Kasumi-1 (cell line): ENCODE measurements at places on chromosomes 11 and 22.

DNA sequence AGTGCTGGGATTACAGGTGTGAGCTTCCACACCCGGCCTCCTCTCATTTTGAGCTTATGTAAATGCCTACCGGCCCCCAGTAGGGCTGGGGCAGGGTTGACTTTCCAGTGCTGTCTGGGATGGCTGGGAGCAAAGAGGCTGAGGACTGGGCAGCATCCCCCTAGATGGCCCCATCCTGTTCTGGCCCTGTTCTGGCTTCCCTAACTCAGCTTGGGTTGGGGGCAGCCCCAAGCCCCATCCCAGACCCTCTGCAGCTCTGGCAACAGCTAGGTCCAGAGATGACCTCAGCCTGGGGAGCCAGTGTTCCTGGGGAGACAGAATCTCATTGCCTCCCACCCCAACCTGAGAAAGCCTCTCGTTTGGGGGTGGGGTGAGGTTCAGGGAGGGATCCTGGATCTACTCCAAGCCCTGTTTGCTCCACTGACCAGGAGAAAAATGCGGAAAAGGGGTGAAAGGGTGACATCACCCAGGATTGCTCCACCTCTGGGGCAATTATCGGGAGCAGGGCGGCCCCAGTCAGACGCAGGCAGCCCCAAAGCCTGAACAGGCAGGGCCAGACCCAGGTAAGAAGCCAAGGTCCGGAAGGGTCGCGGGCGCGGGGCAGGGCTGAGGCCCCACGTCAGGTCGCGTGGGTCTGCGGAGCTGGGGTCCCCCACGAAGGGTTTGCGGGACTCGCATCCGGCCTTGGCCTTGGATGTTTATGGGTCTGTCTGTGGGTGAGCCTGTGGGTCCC lies at the start of gene PNPLA2:
Gene PNPLA2, plus strand, starts transcription at position 519 of the 733 bp plus-strand sequence. CDS start 805 bp downstream, outside the sequence.
- DNase-seq, result no peak

- no peak for DNase-seq
These were observed 373.7 kb downstream of the METTL15 start for GRCh38 chr11:28481616-28482480.

DNA sequence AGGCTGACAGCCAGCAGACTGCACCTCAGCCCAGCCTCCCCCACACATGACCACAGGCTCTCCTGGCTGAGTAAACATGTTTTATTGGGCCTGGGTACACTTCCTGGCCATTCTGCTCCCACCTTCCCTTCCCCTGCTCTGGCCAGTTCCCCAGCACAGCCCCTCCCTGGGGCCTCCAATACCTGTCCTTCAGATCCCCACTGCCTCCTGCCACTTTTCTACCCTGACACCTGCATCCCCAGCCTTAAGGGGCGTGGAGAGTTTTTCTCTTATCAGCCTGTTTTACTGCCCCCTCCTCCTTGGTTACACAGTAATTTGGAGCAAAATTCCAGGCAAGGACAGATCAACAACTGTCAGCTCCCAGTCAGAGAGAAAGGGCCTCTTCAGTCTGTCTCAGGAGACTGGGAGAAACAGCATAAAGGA lies at the start of gene ISX:
Gene ISX, plus strand, starts transcription at position 363 of the 423 bp plus-strand sequence. CDS start 930 bp downstream, outside the sequence.
- DNase-seq, result no peak

DNA sequence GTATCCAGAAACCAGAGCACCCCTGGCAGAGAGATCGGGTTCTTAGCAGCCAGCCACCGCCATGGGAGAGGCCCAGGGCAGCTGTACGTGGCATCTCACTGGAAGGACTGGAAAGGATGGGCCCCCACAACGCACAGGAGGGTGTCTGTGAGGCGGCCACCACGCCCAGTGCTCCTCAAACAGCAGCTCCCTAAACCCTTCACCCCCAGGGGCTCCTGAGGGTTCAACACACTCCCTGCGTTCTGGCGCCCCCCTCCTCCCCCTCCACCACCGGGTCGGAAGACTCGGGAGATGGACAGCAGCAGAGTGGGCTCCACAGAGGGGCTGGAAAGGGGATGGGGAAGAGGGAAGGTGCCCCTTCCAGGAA lies 1.1 kb downstream of the MAPK12 start:
- no peak for DNase-seq

DNA sequence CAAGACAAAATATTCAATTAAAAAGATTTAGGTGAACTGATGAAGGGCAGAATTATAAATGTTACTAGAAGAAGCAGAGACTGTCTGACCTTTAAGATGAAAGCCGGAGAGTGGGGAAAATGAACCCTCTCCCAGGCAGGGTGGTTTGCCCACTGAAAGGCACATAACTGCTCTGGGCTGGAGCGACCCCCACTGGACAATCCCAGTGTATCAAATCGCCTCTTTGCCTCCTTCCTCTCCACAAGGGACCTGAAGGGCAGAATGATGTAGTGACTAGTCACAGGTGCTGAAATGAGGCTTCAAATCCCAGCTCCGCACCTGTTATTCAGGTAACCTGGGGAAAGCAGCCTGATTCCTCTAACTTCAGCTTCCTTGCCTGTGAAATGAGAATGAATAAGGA lies 69.0 kb downstream of the EFCAB6 start:
- DNase-seq, result no peak

DNA sequence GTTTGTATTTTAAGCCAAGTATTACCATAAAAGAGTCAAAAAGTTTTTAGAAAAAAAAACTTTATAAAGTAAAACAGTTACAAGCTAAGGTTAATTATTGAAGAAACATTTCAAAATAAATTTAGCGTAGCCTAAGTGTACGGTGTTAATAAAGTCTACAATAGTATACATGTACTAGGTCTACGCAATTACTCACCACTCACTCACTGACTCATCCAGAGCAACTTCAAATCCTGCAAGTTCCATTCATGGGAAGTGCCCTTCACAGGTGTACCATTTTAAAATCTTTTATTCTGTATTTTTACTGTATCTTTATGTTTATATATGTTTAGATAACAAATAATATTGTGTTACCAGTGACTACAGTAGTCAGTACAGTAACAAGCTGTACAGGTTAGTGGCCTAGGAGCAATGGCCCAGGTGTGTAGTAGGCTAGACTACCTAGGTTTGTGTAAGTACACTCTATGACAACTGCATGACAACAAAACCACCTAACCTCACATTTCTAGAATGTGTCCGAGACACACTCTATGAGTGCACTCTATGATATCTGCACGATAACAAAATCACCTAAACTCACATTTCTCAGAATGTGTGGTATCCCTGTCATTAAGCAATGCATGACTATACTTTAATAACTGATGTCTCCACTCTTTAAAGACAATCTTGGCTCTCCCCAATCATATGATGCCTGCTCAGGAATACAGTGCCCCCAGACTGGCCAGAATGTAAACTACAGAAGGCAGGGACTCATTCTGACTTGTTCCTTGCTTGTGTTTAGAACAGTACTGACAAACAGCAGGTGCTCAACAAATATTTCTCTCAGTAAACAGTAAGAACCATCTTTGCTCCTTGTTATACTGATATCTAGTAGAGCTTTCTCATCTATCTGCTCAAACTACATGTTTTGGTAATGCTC lies 21.2 kb downstream of the KMT5B start:
- no peak for DNase-seq

DNA sequence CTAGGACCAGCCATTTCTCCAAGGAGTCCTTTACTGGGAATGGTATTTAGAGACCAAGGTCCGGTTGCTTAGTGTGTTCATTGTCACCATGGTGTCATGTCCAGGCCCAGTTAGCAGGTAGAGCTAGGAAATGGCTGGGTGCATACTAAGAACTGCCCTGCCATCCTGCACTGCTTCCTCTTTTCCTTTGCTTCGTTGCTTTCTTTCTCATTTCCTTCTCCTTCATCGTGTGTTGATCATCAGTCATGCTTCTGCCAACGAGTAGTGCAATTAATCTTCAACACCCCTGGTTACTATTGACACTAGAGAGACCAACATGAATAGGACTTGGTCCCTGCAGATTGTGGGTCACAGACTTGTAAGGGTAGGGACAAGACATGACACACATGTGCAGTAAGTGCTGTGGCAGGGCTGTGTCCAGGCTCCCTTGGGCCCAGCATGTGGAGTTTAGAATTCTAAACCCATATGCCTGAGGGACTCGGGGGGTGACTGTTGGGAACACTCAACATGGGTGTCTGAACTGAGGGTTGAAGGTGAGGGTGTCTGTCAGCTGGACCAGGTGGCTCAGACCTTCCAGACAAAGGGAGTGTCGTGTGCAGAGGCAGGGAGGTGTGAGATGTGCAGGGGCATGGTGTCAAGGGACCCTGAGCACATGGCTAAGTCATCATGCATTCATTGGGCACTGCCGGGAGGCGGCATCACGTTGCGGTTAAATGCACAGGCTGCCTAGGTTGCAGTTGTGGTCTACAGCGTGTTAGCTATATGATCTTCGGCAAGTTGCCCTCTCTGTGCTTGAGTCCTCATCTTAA lies 42.6 kb downstream of the ST14 start:
- DNase-seq, result no peak

GRCh38 chr11:33953289-33953688 lies 61.4 kb upstream of the LMO2 start:
- DNase-seq, result no peak

DNA sequence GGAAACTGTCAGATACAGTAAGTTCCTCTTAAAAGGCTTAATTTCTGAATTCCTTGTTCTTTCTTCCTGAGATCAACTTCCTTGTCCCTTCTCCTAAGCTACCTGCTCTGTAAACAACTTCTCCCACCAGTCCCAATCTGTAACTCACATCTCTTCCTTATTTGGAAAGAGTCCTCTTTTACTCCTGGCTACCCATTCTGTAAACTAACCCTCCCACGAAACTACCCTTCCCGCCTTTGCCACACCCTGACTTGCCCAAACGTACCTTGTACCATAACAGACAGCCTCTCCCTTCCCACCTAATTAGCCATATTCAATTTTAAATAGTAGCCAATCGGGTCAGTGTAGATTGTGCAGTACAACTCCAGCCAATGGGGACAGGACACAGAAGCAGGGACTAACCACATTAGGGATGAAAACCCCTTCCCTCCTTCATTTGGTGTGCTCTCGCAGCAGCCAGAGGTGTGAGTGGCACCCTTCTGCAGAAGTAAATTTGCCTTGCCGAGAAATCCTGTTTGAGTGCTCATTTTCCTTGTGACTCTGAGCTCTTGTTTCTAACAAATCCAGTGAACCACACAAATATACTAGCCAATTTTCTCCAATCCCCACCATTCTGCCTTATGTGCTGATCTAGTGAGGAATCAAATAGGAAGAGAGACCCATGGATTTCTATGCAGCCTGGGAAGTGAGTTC lies 49.5 kb downstream of the ZNF280B start:
- DNase-seq, result no peak

GRCh38 chr22:31629741-31630184 lies 32.3 kb downstream of the PISD start:
- no peak for DNase-seq

DNA sequence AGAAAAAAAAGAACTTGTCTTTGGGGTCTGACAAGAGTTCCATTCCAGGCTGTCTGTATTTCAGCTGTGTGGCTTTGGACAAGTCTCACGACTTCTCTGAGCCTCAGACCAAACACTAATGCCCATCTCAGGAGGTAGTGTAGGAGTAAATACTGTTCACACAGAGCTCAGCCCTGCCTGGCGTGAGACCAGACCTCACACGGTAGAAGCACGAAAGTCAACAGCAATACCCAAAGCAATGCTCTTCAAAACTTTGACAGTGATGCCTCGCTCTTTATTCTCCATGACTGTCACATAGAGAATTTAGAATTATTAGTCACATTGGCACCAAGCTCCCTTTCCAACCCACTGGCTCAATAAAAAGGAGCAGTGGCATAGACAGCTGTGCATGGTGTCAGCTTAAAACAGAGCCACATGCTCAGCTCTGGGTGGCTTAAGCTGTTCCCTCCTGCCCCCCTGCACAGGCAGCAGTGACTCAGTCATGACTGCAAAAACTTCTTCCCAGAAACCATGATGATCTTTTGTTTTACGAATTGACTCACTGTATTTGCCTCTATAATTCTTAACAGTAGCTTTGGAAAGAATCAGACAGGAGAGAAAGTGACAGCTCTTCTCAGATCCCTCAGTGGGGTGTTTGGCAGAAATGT lies 74.0 kb upstream of the PHF21B start:
- no peak for DNase-seq

GRCh38 chr22:32050678-32051515 lies 7.8 kb downstream of the SLC5A1 start:
- DNase-seq, result peak; percentile 84

DNA sequence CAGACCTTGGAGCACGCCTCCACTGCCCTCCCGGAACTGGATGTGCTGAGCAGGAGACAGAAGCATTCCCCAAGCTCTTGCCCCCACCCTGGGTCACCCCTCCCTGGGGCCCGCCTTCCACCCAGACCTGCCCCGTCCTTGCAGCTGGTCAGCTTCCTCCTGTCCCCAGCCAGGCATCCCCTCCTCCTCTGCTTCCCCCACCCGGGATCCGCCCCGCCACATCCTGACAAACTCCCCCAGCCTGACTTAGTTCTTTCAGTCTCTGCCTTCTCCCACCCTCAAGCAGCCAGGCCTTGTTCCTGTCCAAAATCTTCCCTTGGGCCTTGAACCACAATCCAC lies 1.1 kb upstream of the PLXNB2 start:
- peak; percentile 75 for DNase-seq

GRCh38 chr11:131644204-131644795 lies 273.9 kb downstream of the NTM start:
- no peak for DNase-seq

DNA sequence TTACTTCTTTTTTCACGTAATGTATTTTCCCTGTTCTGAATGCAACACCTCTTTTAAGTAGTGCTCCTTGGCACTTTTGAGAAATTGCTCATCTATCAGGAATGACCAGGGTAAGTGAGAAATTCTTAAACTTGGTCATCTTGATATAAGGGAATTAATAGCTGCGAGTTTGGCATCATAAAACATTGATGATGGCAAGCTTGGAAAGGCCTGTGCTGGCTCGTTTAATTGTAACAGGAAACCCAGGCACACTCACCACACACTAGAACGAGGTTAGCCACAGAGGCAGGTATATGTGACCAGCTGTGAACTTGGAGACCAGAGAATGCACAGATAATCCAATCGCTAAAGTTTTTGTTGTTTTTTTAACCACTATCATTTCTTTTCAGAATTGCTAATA lies 24.3 kb downstream of the FAM118A start:
- no peak for DNase-seq

- DNase-seq, result peak; percentile 89
These were observed 16.2 kb downstream of the P2RY6 start for GRCh38 chr11:73288192-73288872.

GRCh38 chr22:37330200-37331033 lies 48.1 kb downstream of the CYTH4 start:
- DNase-seq, result no peak
